ENCODE measurements at places on chromosomes 6 and 20.

DNA sequence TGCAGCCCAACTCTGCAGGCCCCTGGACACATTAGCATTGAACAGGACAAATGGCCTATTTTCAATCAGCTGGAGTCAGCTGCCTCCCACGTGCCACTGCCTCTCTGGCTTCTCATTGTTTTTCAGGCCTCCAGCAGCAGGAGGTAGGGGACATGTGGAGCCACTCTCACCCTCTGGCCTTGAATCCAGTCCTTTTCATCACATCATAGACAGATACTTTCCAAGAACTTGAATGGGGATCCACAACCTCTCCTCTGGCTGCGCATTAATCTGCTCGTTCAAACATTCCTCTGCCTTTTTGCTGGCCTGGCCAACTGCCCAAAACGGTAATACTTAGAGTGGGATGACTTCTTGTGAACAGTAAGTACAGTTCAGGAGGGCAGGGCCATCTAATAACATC, 592.3 kb downstream of the PKHD1 start:
- no peak for DNase-seq

DNA sequence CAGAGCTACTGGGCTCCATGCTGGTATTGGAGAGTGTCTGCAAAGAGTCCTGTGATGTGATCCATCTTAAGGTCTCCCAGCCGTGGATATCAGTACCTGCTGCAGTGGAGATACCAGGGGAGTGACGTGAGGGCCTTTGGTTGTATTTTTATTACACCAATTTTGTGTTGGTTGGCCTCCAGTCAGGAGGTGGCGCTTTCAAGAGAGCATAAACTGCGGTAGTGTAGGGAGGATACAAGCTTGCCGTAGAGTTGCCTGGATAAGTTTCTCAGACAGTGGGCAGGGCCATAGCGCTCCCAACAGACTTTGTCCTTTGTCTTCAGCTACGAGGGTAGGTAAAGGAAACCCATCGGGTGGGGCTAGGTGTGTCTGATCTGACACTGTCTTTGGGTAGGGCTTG, 113.0 kb upstream of the CEP162 start:
- no peak for DNase-seq

DNA sequence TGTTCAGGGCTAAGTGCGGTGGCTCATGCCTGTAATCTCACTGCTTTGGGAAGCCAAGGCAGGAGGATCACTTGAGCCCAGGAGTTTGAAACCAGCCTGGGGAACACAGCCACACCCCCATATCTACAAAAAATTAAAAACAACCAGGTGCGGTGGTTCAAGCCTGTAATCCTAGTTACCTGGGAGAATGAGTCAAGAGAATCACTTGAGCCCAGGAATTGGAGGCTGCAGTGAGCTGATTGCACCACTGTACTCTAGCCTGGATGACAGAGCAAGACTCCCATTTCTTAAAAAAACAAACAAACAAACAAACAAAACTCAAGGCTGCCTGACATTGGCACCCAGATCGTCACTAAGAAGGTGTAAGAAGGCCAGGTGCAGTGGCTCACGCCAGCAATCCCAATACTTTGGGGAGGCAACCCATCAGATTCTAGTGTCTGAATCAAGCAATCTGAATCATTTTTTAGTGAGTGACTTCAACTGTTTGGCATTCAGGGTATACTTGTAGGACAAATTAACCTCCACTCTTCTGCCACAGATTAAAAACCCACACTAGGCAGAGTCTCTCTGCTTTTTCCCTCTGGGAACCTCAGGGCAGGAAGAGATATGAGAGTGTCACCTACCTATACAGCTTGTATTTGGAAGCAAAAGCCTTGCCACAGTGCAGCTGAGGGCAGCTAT, 6.1 kb downstream of the PLAGL2 start:
- no peak for DNase-seq

DNA sequence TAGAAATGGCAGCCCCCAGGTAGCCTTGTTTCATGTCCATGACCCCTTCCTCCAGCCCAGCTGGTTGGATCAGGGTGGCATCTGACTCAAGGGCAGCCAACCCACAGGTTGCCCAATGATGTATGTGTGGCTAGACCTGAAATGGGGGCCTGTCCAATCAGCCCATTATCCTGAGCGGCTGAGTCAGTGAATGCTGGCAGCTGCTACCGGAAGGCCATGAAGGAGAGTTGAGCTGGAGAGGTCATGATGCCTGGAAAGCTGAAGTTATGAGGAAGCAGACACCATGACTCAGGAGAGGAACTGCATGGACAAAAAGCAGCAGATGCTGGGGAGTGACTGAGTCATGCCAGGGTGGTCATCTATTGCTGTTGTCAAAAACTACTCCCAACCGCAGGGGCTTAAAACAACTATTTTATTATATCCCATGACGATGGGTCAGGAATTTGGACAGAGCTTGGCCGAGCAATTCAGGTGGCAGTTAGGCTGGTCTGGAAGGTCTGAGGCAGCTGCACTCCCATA, 67.3 kb downstream of the MDGA1 start:
- no peak for DNase-seq

DNA sequence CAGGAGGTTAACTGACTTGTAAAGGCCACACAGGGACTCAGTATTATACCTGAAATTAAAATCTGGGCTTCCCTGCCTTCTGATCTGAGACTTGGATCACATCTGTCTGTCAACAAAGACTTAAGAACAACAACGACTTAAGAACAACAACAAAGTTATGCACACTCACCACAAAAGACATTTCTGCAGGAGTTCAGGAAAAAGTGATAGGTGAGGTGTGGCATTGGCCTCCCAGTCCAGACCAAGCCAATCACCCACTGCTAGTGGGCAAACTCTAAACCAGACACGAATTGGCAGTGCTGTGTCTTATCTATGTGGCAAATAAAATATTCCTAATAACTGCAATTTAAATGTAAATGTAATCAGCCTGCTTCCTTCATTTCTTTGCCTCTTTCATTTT, 61.3 kb downstream of the PRDM1 start:
- no peak for DNase-seq

GRCh38 chr6:157600807-157601206, 219.8 kb downstream of the ZDHHC14 start:
- no peak for DNase-seq

DNA sequence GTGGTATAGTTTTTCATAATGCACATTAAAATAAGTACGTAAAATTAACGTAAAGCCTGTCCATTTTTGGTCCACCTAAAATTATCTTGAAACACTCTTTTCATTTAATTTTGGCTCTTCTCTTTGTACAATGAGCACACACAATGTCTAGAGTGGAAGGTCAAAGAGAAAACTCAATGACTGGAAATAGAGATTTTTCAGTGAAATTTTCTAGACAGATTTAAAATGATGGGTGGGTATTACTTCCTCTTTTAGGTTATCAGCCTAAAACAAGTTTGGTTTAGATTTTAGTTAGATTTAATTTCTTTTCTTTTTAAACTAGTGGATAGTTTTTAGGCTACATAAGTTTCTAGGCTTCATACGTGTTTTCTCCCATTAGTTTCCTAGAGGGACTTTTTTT, 24.9 kb downstream of the DSE start:
- DNase-seq = no peak

DNA sequence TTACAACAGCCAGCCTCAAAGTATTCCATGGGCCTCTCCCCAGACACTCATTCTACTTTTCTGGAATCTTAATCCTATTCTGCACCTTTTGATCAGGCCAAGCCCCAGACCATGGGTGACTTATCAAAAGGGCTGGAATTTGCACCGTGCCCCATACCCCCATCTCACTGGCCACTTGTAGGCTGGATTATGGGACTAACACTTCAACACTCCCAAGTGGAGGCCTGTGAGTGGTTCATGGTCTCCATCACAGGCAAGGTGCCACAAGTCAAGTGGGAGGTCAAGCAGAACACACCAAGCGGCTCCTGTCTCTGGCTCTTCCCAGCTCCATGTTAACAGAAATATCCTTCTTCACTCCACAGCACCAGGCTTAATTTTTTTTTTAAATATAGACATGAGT, 212.3 kb upstream of the HEY2 start:
- no peak for DNase-seq

- no peak for DNase-seq
Measured at GRCh38 chr6:107272246-107272645, 156.9 kb upstream of the BEND3 start.

- DNase-seq = no peak
Measured at GRCh38 chr6:37515712-37516075, 16.0 kb upstream of the CCDC167 start.

DNA sequence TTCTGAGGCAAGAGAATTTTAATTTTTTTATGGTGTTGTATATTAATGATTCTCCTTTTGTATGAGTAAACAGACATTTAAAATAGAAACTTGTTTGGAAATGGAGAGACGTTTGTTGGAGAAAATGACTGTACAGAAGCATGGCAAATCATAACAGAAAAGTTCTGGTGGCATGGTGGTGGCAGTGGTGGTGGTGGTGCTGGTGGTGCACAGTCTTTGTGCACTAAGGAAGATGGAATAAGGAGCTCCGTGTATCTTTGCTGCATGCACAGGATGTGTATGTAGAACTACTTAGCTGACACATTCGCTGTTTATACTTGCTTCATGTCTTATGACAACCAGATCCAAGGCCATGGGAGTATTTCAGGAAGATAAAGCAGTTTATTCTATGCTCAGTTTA, 294.9 kb downstream of the UTRN start:
- no peak for DNase-seq

GRCh38 chr6:44415873-44416502, 28.5 kb downstream of the CDC5L start:
- DNase-seq = no peak

DNA sequence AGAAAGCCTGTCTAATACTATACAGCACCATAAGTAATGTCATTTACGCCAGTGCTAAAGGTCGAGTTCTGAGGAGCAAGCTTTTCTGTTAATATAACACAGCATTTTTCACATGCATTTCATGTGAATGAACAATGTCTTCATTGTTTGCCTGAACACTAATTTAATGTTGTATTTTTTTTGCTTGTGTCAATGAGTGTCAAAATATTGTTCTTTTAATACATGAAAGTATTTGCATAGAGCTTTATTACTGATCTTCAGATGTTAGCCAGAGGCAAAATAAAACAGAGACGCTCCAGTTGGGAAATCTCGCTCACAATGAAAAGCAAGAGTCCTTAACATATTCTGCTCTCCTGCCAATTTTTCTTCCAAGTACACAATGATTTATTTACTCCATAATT, 151.8 kb downstream of the FOXC1 start:
- no peak for DNase-seq

GRCh38 chr20:49633643-49634042, 65.7 kb upstream of the PTGIS start:
- no peak for DNase-seq

- no peak for DNase-seq
Measured at GRCh38 chr6:40743226-40743625, 156.1 kb upstream of the LRFN2 start.

DNA sequence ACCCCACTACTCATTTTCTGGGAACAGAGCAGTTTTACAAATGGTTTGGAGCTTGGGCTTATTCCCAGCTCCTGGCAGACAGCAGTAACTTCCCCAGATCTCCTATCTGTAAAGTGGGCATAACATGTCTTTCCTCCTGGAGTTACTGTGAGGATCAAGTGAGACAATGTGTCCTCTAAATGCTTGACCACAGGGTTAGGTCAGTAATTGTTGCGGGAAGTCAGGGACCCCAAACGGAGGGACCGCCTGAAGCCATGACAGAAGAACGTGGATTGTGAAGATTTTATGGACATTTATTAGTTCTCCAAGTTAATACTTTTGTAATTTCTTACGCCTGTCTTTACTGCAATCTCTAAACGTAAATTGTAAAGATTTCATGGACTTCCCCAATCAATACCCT, 15.3 kb upstream of the ZNFX1 start:
- no peak for DNase-seq

DNA sequence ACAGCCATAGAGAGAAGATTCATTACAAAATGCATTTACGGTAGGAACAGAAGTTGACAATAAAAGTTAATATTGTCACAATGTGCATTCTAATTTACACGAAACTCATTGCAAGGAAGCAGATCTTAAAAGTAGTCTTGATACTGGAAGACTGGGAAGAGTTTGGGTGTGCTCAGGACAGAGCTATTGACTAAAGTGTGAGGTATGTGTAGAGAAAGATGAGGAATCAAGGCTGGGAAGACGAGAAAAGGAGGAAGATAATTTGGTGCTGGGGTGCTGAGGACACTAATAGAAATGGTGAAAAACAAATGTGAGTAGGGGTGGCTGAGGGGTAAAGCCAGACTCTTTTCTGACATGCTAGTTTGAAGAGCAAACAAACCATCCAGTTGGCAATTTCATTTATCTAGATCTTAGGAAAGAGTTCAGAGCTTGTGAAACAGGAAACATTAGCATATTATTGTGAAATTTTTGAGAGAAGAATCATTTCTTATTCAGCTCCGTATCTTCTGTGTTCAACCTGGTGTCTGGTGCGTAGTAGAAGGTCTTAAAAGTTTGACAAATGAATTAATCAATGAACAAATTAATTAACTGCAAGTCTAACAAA, 72.7 kb downstream of the ELOVL4 start:
- DNase-seq = no peak

GRCh38 chr6:31354158-31354863, 2.7 kb downstream of the HLA-B start:
- DNase-seq = no peak

- no peak for DNase-seq
Measured at GRCh38 chr6:22829070-22829469, 259.7 kb downstream of the HDGFL1 start.

DNA sequence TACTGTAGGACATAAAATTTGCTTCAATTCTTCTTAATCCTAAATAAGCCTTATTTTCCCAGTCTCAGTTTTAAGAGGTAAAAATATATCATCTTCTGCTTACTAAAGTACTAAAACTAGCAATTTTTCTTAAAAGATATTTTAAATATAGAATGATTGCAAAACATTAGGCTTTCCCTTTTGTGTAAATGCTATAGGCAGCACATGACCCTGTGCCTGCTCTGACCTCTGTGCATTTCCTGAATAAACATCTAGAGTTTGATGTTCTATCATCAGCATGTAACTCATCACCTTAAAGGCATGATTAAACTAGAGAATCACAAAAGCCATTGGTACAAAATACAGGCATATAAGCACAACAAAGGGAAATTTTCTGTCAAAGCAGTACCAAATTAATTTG, 422.7 kb downstream of the TFAP2B start:
- DNase-seq = no peak

DNA sequence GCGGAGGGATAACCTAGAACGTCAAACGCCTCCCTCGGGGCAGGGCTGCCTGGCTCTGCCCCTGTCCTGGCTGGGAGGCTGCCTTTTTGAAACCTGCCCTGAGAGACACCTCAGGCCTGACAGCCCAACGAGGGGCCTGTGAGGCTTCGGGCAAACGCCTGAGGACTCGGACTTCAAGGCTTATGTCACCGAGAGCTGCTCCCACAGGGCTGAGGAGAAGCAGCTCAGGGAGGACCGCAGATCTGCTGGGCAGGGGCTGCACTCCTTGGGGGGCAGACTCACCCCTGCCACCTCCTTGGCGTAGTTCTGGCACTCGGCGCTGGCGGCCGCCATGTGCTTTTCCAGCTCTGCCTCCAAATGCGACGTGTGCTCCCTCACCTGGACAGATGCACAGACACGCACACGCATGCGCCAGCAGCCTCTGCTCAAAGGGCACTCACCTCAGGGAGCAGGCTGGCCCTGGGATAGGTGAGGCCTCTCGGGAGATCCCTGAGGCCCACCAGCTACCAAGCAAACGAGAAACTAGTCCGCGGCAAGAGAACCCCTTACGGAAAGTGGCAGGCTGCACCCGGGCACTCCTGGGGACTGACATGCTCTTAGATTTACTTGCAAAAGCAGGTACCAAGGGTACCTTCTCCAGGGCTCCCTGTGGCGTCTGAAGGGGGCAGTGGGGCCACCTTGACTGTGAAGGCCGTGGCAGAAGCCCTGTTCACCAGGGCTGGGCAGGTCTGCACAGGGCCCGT, 49.6 kb downstream of the DSTN start:
- no peak for DNase-seq

All from activated T-helper 2 cell treated with anti-CD3 and anti-CD28 coated beads, Interferon-gamma antibody, Interleukin-2, Interleukin-4, amounts not matched to agents 10 μg/mL and 5 μg/mL and 100 μg/mL, durations not matched to agents 14 hours and 24 hours and 36 hours (primary cell).